ENCODE measurements at places on chromosomes 2 and 18.

GRCh38 chr2:226725126-226725860 lies 74.3 kb downstream of the IRS1 start:
- DNase-seq, result no peak

DNA sequence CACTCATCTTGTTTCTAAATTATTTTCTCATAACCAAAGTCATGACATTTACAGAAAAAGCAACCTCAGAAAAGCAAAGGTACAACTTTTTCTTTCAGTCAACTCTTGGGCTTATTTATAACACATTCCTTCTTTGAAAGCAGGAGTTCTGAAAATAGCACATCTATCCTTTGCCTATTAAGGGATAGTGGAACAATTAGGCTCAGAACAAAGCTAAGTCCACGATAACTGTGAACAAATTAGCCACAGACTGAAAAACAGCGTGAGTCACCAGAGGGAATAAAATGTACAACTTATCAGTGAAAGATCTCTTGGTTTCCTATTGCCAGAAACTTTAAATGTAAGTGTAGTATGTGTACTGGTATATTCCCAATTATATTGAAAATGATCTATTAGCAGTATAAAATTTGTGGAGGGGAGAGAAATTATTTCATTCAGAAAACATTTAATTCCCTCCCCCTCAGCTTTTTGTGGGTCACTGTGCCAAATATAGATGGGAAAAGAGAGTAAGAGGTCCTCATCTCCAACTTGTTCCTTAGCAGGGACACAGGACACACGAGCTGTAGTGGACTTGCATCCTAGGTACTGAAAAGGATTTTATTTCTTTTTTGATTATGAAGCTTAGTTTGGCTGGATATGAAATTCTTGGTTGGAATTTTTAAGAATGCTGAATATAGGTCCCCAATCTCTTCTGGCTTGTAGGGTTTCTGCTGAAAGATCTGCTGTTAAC lies 15.4 kb upstream of the MATN3 start:
- DNase-seq, result no peak

GRCh38 chr2:201194097-201194496 lies 11.2 kb downstream of the CASP10 start:
- no peak for DNase-seq

- no peak for DNase-seq
Measured at GRCh38 chr18:33901894-33902512, 322.7 kb downstream of the NOL4 start.

GRCh38 chr2:38440655-38441054 lies 63.6 kb upstream of the ATL2 start:
- DNase-seq, result no peak

All from amniotic stem cell (primary cell).